SJCRH30 (cell line): ENCODE measurements at places on chromosomes 2 and 18.
A peak's percentile ranks its signal among the peaks of the same experiment; 100 is the strongest.

DNA sequence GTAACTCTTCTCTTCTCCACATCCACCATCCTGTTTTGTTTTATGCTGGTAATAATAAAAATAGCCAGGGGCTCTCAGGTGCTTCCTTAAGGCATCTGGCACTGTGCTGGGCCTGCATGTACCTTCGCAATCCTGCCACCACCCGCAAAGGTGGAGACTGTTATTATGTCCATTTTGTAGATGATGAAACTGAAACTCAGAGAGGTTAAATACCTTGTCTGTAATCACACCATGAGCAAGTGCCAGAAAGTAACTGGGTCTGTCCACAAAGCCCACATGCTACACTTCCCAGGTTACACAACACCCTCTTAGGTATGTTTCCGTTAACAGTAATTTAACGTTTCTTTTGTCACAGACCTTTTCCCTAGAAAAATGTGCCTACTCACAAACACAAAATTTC is 27.0 kb downstream of the NRP2 start:
- no peak for DNase-seq

DNA sequence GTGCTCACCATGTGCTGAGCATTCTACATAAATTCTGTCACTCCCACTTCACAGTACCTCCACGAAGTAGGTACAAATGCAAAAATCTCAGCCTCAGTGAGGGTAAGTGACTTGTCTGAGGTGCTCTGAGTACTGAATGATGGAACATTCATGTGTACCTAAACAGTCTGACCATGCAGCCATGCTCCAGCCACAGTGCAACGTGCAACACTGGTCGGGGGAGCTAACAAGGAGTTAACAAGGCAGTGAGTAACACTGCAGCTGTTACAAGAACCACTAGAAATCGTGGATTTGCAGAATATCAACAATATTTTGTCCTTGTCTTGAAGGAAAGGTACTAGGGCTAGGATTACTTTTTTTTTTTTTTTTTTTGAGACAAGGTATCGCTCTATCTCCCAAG is 36.6 kb upstream of the NDUFV2 start:
- no peak for DNase-seq

- no peak for DNase-seq
Measured at GRCh38 chr2:58899692-58900091, 658.6 kb upstream of the FANCL start.

GRCh38 chr2:69741575-69742321 is at the start of gene ANXA4:
TSS of gene ANXA4 (plus strand) at chr2:69742134. CDS start at chr2:69781566, 39,432 bp downstream.
- DNase-seq: peak; percentile 56

DNA sequence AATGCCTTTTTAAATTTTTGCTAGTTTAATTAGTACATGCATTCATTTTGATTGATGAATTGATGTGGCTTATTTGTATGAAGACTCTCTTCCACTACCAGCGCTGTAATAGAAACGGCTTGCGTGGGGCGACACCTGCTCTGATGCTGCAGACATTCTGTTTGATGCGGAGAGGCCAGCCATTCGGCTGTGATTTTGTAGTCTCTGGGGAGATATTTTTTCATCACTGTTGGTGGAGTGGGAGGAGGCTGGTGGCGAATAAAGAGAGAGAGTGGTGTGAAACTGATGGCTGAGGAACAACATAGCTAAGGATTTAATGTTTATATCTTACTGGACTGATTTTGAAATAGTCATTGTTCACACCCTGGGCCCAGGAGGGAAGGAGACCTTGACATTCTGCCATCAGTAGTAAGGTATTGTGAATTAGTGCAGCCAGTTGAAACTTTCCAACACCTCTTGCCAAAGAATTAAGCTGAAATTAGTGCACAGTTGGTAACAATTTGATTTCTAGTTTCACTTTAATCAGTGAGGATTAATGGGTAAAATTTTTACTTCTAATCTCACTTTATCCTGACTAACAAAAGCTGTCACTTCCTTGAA is 224.1 kb downstream of the MTX2 start:
- DNase-seq: no peak

- no peak for DNase-seq
Measured at GRCh38 chr18:36504928-36505327, 207.4 kb downstream of the FHOD3 start.

- no peak for DNase-seq
Measured at GRCh38 chr2:191691898-191692297, 14.0 kb downstream of the NABP1 start.

DNA sequence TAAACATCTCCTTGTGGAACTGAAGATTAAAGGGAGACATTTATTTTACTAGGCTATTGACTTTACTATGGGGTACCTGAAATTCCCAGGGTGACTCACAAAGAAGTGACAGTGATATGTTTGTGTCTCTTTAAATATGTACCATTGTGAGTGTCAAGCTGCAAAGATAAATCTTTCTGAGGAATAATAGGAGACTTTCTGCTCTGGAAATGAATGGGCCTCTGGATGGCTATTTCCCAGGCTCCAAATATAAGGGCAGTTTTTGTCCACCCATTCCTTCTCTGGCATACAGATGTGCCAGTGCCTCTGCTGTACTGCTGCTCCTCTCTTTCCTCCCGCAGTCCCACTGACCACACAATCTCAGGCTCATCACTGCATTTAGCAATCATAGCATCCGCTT is 586.4 kb upstream of the CNTNAP5 start:
- DNase-seq: no peak

DNA sequence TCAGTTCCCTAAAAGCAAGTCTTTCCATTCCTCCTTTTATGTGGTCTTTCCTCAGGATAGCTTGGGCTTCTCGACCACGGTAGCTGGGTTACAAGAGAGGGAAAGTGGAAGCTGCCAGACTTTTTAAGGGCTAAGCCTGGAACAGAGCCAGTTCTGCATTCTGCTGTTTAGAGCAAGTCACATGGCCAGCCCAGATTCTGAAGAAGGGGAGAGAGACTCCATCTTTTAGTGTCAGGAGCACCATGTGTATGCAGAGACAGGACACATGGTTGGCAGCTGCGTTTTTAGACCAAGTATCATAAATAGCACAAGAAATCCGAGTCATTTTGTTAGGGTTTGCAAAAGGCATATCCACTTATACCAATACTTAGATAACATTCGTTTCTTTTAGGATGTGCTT is 4.7 kb downstream of the HMSD start:
- DNase-seq: no peak

DNA sequence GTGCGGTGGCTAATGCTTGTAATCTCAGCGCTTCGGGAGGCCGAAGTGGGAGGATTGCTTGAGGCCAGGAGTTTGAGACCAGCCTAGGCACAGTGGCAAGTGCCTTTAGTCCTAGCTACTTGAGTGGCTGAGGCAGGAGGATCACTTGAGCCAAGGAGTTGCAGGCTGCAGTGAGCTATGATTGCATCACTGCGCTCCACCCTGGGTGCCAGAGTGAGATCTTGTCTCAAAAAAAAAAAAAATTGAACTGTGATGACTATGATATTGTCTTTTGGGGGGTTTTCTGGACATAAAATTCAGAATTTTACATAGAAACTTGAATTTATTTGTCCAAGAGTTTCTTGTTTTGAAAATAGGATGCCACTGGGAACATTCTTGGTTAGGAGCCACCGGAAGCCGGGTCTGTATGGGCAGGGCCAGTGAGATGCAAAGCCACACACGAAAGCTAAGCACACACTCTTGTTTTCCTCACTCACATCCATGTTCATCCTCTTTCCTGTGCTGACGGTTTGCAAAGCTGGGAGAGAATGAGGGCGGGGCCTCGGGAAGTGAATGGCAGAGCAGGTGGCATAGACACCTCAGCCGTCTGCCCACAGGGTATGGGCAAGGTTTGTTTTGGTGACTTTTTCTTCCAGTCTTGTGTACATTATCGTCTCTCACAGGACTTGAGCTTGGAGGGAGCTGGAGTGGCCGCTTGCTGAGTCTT is 12.6 kb downstream of the AGAP1 start:
- peak; percentile 91 for DNase-seq

- no peak for DNase-seq
Measured at GRCh38 chr2:52135235-52135634, 1103.3 kb upstream of the NRXN1 start.

- DNase-seq: no peak
Measured at GRCh38 chr2:6750411-6751158, 115.1 kb downstream of the CMPK2 start.
